ENCODE measurements at places on chromosomes 7 and 10. TPM values are rescaled to one million over a fixed set of nuclear protein-coding genes. Genes with fewer than 3 reads are reported as not detected.

- DNase-seq = peak; percentile 65
- no peak overlapping the region for H3K27ac ChIP-seq
- H3K4me1 ChIP-seq = no peaks in the 10 kb centered on the region
Observed at GRCh38 chr10:102009801-102010425, 46.1 kb downstream of the ARMH3 start.

GRCh38 chr7:142104550-142105527 is 6.7 kb upstream of the MGAM2 start:
- no peak overlapping the region for H3K4me3 ChIP-seq
- H3K27me3 ChIP-seq = no peaks in the 10 kb centered on the region
- H3K36me3 ChIP-seq = no peaks in the 10 kb centered on the region
- no peak overlapping the region for H3K27ac ChIP-seq

DNA sequence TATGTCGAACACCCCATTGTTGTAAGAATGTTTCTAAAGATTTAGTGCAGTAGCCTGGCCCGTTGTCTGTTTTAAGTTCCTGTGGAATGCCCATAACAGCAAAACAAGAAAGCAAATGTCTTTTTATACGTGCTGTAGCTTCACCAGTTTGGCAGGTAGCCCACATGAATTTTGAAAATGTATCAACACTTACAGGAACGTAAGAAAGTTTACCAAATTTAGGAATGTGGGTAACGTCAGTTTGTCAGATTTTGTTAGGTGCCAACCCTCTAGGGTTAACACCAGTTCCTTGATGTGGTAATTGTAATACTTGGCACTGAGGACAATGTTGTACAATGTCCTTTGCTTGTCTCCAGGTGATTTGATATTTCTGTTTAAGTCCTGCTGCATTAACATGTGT is 3.2 kb upstream of the GIMAP4 start:
- H3K4me3 ChIP-seq = no peak overlapping the region
- no peaks in the 10 kb centered on the region for H3K36me3 ChIP-seq
- no peaks in the 10 kb centered on the region for H3K27me3 ChIP-seq
- no peaks in the 10 kb centered on the region for H3K4me1 ChIP-seq
- no peak overlapping the region for H3K27ac ChIP-seq
- no peak for DNase-seq

DNA sequence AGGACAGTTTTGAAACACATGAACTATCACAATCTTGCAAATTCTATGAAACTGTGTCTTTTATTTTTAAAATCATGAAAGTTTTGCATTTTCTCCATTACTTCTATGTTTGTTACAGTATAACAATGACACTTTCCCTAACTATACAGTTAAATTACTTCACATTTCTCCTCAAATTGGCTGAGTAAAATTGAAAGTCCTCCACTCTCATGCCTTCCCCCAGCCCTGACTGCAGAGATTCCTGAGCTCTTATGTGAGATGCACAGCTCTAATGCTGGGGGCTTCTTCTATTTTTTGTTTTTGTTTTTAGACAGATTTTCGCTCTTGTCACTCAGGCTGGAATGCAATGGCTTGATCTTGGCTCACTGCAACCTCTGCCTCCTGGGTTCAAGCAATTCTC is 22.7 kb upstream of the MAP3K8 start:
- no peaks in the 10 kb centered on the region for H3K27me3 ChIP-seq
- no peaks in the 10 kb centered on the region for H3K4me1 ChIP-seq
- H3K4me3 ChIP-seq = no peak overlapping the region
- no peak for DNase-seq

DNA sequence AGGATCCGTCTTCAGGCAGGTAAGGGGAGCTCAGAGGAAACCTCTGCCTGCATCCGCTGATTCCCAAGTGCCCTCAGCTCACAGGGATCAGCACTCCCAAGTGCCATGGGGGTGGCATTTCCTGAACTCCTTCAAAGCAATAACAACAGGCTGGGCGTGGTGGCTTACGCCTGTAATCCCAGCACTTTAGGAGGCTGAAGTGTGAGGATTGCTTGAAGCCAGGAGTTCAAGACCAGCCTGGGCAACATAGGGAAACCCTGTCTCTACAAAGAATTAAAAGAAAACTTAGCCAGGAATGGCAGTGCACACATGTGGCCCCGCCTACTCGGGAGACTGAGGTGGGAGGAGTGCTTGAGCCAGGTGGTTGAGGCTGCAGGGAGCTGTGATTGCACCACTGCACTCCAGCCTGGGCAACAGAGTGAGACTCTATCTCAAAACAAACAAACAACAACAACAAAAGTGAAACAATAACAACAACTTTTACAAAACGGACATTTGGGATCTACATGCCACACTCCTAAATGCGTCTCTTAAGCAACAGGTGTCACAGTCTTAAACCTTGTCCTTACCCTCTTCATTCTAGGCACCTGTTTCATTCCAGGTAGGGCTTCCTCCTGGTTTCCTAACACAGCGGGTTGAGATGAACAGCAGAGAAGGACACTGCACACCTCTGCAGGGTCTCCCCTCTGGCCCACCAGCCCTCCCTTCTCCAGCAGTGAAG is 73.8 kb downstream of the PAXIP1 start:
- DNase-seq = no peak
- no peaks in the 10 kb centered on the region for H3K27me3 ChIP-seq
- peak overlapping the region; percentile 88 for H3K27ac ChIP-seq
- peak overlapping the region; percentile 42 for H3K4me3 ChIP-seq
- H3K36me3 ChIP-seq = no peaks in the 10 kb centered on the region
- peaks cover 9% of the 10 kb centered on the region for H3K4me1 ChIP-seq

- no peak overlapping the region for H3K4me3 ChIP-seq
- no peaks in the 10 kb centered on the region for H3K27me3 ChIP-seq
- no peaks in the 10 kb centered on the region for H3K36me3 ChIP-seq
- no peaks in the 10 kb centered on the region for H3K4me1 ChIP-seq
- no peak for DNase-seq
- H3K27ac ChIP-seq = no peak overlapping the region
Observed at GRCh38 chr7:106959753-106960152, 84.8 kb upstream of the PRKAR2B start.

DNA sequence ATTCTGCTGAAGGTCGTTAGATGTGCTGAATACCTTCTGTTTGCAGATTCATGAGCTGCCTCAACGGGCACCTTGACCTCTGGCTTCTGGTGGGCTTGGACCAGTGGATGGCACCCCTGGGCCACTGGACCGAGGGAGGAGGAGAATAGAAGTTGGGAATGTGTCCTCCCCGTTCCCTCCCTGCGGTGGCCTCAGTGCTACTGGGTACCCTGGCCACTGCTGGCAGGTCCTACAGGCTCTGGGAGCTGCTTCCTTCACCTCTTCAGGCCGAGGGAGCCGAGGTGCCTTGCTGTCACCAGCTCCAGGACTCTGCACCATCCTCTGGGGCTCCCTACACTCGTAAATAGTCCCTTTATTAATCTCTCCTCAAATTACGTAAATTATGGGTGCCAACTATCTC is 32.2 kb upstream of the GALNTL5 start:
- no peaks in the 10 kb centered on the region for H3K4me1 ChIP-seq
- no peak overlapping the region for H3K4me3 ChIP-seq
- no peaks in the 10 kb centered on the region for H3K36me3 ChIP-seq

DNA sequence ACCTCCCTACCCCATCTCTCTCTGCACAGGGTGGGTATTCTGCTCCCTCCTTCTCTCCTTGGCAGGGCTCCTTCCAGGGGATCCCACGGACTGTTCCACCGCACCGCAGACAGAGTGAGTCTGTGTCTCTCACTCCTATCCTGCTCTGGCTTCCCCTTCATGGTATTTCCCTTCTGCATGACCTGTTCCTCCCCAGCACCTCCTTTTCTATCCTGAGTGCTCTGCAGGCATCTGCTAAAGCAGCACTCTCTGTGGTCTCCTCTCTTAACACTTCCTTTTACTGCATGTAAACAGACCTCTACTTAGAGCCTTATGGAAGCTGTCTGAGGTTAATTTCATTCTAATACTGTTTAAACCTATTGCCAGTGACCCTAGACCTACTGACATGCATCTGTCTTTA is 171.5 kb downstream of the CCSER2 start:
- no peak overlapping the region for H3K4me3 ChIP-seq
- DNase-seq = no peak
- H3K27me3 ChIP-seq = no peaks in the 10 kb centered on the region
- no peaks in the 10 kb centered on the region for H3K36me3 ChIP-seq

- H3K4me3 ChIP-seq = no peak overlapping the region
- H3K27ac ChIP-seq = no peak overlapping the region
- no peak for DNase-seq
Observed at GRCh38 chr10:58980826-58981415, 195.5 kb upstream of the PHYHIPL start.

- peaks cover 11% of the 10 kb centered on the region for H3K27me3 ChIP-seq
- H3K4me3 ChIP-seq = no peak overlapping the region
- H3K36me3 ChIP-seq = no peaks in the 10 kb centered on the region
- H3K27ac ChIP-seq = no peak overlapping the region
- no peaks in the 10 kb centered on the region for H3K4me1 ChIP-seq
Observed at GRCh38 chr10:93080350-93081046, 6.8 kb downstream of the CYP26A1 start.

DNA sequence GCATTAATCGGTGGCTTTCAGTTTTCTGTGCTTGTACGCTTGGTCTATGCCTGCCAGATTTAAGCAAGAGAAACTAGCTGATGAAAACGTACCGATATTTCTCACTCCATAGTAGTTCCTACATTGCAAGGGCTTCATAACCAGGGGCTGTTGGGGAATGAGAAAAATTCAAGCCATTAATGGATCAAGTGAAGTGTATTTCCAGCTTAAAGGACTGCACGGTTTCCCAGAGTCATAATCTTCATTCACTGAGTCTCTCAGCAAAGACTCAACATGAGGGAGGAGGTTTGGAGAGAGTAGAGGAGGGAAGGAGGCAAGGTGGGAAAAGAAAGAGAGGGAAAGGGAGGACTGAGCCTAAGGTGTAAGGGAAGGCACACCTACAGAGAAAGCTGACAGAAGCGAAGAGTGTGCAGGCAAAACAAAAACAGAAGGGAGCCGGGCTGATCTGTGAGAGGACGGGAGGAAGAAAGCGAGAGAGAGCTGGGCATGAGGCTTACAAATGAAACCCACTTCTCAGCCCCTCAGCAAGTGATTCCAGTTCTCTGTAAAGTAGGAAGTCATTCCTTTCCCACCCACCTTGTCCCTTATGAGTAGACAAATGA is 625 bp downstream of the GIMAP2 start:
- H3K27ac ChIP-seq = peak overlapping the region; percentile 66
- peak overlapping the region; percentile 40 for H3K4me3 ChIP-seq
- H3K36me3 ChIP-seq = no peaks in the 10 kb centered on the region
- no peak for DNase-seq
- no peaks in the 10 kb centered on the region for H3K4me1 ChIP-seq
- H3K27me3 ChIP-seq = no peaks in the 10 kb centered on the region

DNA sequence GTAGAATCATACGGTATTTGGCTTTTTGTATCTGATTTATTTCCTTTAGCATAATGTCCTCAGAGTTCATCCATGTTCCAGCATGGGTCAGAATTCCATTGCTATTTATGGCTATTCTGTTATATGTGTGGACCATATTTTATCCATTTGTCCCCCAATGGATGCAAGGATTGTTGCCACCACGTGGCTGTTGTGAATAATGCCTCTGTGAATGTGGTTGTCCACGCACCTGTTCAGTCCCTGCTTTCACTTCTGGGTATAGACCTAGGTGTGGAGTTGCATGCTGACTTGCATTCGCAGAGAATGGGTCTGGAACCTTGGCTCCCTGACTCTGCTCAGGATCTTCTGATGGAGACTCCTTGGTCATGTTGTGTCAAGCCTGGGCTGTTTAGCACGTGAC is 199.9 kb downstream of the CAMK1D start:
- no peak for DNase-seq
- no peak overlapping the region for H3K27ac ChIP-seq
- no peaks in the 10 kb centered on the region for H3K27me3 ChIP-seq

DNA sequence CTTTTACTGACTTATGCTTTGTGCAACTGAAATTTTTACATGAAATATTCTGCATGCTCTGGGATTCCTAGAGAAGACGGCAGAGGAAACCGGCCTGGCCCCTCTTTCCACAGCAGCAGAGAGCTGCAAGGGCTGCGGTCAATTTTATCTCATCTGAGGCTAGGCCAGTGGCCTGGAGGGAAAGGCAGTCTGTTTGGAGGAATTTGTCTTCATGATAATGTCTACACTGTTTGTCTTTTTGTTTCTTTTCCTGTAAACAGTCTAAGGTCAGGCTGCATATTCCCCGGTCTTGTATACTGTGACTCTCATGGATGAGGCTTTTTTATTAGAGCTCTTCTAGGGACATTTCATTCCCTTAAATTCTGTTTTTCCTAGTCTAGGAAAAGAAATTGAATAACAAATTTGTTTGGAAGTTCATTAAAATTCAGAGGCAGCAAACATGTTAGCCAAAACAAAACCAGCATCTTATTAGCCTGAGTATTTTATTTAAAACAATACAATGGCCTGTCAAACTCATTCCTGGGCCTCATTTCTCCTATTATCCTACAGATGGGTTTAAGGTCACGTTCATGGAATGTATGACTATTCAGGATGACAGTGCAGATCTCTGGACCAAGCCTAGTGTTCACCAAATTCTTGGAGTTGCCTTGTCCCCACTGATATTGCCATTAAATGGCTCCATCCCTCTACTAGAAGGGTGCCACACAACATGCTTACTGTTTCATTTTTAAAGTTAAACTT is 26.4 kb downstream of the LAMB4 start:
- H3K27ac ChIP-seq = no peak overlapping the region
- H3K27me3 ChIP-seq = no peaks in the 10 kb centered on the region
- H3K4me3 ChIP-seq = no peak overlapping the region
- DNase-seq = no peak

Gene LLCFC1
- not detected for total RNA-seq

Gene TLX1
- total RNA-seq = not detected

Gene CC2D2B
- 1.5 TPM for total RNA-seq

Gene PKD1L1
- total RNA-seq = 0.16 TPM

Gene CFAP46
- 1.7 TPM for total RNA-seq

Gene CTAGE15
- not detected for total RNA-seq
